ENCODE measurements at places on chromosomes 16 and 17. TPM values are rescaled to one million over a fixed set of nuclear protein-coding genes. Genes with fewer than 3 reads are reported as not detected.

SOCS7 gene
- 27.0 TPM for total RNA-seq

EVPLL gene
- not detected for total RNA-seq

TMEM97 gene
- total RNA-seq: 126 TPM

C16orf87 gene
- 40.9 TPM for total RNA-seq

CETP gene
- not detected for total RNA-seq

NR1D1 gene
- 0.87 TPM for total RNA-seq

SLC5A11 gene
- 0.09 TPM for total RNA-seq

TP53TG3 gene
- not detected for total RNA-seq

DPEP3 gene
- total RNA-seq: 0.19 TPM

SGCA gene
- total RNA-seq: 1.5 TPM

GRCh38 chr17:73643001-73643851, 1.0 kb downstream of the SDK2 start:
- peak; percentile 71 for DNase-seq

DNA sequence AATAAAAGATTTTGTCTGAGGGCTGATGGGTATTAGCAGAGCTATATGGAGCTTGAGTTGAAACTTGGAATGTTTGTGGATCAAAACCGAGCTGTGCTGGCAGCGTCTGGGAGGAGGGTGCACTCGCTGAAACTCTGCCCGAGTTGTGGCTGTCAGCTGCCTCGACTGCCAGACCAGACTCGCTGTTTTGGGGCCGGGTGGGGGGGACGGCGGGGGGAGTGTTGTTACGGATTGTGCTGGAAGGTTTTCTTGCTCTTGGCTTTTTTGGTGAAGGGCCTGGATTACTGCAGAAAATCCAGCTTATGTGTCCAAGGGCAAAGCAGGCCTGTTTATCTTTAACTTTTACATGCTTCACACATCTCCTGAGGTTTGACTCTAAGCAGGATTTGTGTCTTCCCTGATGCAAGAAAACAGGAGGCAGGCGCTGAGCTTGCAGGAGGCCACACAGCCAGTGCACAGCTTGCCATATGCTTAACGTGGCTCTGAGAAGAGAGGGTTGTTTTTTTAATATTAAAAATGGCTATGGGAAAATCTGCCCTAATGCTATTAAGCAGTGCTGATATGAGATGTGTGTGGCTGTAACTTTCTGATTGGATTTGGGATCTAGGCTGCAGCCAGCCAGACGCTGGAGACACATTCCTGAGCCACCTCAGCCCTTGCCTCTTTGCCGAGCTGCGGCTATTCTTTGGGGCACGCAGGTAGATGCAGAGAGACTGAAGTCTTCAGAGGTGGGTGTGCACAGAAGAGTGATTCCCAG, 20.5 kb upstream of the RPTOR start:
- DNase-seq: no peak

DNA sequence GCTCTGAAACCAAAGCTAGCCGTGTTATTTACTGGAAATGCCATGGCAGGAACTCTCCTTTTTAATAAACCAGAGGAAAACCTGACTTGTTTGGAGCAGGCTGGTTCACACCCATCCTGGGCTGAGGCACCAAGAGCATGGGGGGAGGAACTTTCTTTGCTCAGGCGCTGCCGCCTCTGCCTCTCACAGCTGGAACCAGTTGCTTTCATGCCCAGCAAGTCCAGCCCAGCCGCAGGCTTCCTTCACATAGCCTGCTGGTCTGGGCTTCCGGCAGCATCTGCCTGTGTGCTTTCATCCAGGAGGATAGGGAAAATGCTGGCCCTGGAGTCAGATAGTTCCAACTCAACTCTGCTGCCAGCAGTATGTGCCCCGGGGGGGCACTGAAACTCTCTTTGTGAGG, 88.1 kb upstream of the ASIC2 start:
- peak; percentile 59 for DNase-seq

- no peak for DNase-seq
Measured at GRCh38 chr17:80706463-80706867, 161.8 kb downstream of the RPTOR start.

DNA sequence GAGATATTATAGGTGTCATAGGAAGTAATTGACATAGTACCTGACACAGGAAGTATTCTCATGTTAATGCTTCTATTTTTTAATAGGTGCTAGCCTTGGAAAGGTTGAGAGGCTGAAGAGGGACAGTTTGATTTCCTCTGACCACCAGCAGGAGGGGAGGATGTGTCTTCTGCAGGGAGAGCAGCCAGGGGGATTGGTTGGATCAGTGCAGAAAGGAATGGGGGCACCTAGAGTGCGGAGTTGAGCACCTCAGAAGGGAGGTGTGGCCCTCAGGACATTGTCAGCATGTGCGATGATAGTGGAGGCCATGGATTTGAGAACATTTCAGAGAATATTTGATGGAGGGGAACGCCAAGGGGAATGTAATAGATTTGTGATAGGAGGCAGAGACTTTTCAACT, 23.4 kb downstream of the HAPSTR1 start:
- no peak for DNase-seq

DNA sequence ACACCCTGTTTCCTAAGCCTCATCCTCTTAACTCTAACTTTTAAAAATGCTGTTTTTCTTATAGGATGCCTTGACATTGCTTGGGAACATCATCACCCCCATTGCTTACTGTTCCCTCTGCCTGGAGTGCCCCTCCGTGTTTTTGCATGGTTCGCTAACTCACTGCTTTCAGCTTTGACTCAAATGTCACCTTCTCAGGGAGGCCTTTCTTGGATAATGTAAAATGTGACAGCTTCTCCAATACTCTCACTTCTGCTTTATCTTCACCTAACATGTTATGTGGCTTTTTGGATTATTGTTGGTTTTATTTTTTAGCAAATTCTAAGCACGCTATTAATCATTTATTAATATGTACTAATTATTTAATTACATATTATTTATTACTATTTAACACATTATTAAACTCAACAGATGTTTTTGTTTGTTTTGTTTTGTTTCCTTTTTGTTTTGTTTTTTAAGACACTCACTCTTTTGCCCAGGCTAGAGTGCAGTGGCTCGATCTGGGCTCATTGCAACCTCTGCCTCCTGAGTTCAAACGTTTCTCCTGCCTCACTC, 3.8 kb downstream of the CRYM start:
- DNase-seq: no peak

- DNase-seq: no peak
Measured at GRCh38 chr16:61813339-61813738, 222.9 kb downstream of the CDH8 start.

- no peak for DNase-seq
Measured at GRCh38 chr17:43143201-43143600, 18.0 kb upstream of the BRCA1 start.

GRCh38 chr16:64339052-64339770, 782.7 kb downstream of the CDH11 start:
- DNase-seq: no peak

DNA sequence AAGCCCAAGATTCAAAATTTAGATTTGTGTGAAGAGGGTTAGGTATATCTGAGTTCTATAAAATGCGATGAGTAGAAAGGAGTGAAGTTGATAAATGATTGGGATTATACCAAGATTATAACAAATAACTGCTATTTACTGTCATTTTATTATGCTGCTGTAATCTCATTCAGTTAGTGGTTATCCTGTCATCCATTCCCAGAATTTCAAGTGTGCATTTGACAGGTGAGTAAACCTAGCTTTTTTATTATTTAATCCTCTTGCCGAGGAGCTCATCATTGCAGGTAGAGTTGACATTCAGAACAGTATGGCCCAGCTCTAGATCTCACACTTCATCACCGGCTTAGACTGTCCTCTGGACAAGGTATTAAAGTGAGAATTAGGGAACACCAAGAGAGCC, 1146.2 kb downstream of the CDH11 start:
- no peak for DNase-seq

DNA sequence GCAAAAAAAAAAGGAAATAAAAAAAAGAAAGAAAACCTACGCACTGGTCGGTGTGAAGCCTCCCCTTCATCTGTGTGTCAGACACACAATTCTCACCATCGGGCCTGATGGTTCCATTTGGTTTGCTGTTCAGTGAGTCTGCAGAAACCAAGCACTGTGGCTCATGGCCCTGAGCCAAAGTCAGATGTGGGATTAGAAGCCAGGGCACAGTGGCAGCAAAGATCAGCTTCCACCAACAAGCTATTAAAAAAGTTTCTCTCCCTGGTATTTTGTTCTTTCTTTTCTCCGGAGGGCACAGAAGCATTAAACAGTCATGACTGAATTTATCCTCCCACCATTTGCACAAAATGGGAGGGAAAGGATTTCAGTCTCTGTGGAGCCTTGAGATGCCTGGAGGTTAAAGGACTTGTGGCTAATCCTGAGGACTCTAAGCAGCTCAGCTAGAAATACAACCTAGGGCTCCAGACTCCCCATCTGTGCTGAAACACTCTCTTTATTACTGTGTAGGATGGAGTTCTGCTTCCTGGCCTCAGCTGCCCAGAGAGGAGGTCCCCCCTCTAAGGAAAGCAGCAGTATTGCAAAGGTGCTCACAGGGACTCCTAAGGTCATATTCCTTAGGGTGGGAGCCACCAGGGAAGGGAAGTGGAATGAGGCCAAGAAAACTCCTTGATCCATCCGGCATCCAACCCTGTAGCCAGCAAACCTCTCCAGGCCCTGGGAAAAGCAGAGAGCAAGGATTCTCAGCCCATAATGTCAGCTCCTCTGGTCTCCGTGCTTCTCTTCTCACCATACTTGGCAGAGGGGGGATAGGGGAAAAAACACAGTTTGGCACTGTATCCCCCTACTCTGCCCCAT, 28.2 kb downstream of the SLC39A11 start:
- peak; percentile 18 for DNase-seq

GRCh38 chr16:85798901-85799496, 345 bp downstream of the EMC8 start:
- no peak for DNase-seq

DNA sequence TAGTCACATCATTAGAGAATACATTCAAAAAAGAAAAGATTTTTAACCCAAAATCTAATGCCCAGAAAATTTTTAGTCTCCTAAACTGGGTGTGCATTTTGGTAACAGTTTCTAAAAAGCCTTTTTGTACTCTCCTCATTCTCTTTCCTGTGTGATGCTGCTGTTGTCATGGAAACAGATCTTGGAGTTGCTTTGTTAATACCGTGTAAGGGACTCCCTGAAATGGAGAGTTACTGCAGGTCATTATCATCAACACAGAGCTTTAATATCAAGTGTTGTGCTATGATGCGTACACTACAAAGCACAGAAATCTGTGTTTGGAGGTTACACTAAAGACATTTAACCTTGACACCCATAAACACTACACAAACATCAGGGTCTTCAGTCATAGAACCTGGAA, 216.3 kb downstream of the PRKCA start:
- DNase-seq: peak; percentile 26

GRCh38 chr16:78365366-78365765, 265.9 kb downstream of the WWOX start:
- no peak for DNase-seq

- no peak for DNase-seq
Measured at GRCh38 chr16:52497067-52497816, 49.7 kb downstream of the TOX3 start.

DNA sequence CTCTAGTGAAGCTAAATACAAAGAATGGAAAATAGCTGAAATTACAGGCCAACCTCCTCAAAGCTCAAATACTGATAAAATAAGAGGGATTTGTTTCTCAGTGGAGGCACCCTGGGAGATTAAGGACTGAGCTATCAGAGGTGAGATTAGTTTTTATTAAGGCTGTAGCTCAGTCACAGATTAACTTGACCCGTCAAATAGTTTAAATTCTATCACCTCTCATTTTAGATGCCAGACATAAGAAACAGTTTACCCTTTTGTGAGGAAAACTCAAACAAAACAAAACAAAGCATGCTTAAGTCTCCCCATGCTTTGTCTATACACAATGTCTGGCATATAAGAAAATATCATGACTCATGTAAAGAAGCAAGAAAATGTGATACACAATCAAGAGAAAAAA, 208.3 kb upstream of the PMFBP1 start:
- peak; percentile 14 for DNase-seq

- DNase-seq: no peak
Measured at GRCh38 chr16:9183682-9184353, 92.4 kb downstream of the HAPSTR1 start.

DNA sequence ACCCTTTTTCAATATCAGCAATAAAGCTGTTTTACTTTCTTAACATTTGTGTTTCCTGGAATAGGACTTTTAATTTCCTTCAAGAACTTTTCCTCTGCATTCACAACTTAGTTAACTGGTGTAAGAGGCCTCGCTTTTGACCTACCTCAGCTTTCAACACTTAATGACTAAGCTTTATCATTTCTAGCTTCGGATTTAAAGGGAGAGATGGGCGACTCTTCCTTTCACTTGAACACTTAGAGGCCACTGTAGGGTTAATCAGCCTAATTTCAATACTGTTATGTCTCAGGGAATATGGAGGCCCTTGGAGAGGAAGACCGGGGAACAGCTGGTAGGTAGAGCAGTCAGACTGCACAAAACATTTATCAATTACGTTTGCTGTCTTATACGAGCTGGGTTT, 4.7 kb downstream of the SYNRG start:
- DNase-seq: no peak

DNA sequence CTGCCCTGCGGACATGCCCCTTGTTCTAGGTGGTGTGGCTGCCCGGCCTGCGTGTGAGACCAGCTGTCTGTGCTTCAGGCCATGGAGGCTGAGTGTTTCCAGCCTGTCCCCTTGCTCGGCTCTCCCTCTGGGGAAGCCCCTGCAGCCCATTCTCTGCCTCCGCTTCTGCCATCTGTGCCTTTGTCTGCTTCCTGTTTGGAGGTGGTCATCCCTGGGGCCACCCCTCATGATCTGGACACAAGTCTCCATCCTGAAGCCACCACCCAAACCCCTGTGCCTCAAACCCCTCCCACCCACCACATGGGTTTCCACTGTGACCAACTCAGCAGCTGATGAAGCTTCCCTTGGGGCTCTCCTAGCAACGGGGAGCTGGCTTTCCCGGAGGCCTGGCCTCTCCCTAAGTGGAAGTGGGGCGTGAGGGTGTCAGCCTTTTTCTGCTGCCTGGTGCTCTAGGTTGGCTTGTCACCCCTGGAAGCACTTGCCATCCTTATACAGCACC, 184.9 kb downstream of the SEC14L1 start:
- no peak for DNase-seq

- DNase-seq: no peak
Measured at GRCh38 chr16:17026600-17027242, 444.0 kb downstream of the XYLT1 start.

GRCh38 chr17:8382052-8382879, 727 bp downstream of the RPL26 start:
- peak; percentile 31 for DNase-seq

All from neural progenitor cell (in vitro differentiated cells).